ENCODE measurements at places on chromosomes 6 and 20. TPM values are rescaled to one million over a fixed set of nuclear protein-coding genes. Genes with fewer than 3 reads are reported as not detected.

- no peak for DNase-seq
These were observed 618.5 kb downstream of the COL12A1 start for GRCh38 chr6:74587386-74587785.

DNA sequence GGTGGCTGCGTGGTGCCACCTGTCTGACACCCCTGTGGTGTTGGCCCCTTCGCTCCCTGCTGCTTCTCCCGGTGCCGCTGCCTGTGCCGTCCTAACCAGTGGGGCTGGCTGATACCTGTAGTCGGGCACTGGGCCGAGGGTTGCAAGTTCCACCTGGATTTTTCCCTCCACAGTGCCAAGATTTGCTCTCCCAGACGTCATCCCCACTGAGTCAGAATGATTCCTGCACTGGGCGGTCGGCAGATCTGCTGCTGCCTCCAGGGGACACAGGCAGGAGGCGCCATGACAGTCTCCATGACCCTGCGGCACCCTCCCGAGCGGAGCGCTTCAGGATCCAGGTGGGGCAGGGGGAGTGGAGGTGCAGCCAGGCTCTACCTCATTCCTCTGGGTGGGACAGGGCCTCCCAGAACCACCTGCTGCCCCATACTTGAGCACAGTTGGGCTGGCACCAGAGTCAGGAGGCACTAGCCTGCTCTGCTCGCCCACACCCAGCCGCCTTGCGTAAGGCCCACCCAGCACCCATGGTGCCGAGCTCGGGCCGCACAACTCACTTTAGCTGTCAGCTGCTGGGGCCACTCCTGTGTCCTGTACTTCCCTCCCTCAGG is 60.2 kb downstream of the TCP11 start:
- no peak for DNase-seq

GRCh38 chr6:128525406-128525805 is 5.0 kb upstream of the PTPRK start:
- DNase-seq = no peak

DNA sequence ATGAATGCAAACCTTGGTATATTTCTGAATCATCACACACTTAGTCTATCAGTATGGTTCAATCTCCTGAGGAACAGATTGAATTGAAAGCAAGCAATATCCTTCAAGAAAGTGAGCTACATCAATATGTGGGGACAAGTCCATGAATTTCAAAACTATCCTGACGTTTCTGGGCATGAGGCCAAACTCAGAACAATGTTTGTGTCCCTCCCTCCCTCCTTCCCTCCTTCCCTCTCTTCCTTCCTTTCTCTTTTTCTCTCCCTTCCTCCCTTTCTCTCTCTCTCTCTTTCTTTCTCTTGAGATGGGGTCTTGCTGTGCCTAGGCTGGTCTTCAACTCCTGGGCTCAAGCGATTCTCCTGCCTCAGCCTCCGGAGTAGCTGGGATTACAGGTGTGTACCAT is 27.9 kb upstream of the SYNCRIP start:
- no peak for DNase-seq

DNA sequence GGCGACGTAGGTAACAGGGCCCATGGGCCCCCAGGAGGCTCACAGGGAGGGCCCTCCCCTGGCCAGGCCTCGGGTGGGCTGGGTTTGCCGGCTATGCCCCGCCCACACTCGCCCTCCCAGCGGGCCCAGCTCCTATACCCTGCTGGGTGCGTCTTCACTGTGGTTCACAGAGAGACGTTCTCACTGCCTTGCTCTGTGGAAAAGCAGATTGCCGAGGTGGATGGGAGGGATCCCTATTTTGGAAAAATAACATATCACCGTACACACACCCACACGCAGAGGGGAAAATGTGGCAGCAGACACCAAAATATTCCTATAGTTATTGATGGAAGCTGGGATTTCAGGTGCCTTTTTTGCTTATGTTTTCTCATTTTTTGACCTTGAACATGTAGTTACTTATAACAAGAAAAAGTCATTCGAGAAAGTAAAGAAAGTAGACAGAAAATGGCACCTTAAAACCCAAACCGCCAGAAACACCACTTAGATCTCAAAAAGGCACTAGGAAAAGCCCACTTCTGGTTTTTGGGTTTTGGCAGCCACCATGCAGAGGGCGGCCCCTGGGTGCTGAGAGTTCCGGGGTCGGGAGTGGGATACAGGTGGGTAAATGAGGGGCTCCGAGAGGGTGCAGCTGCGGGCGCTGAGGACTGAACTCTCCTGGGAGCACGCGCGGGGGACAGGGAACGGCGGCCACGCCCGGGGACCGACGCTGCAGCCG is 49.4 kb downstream of the TMEM242 start:
- peak; percentile 41 for DNase-seq

DNA sequence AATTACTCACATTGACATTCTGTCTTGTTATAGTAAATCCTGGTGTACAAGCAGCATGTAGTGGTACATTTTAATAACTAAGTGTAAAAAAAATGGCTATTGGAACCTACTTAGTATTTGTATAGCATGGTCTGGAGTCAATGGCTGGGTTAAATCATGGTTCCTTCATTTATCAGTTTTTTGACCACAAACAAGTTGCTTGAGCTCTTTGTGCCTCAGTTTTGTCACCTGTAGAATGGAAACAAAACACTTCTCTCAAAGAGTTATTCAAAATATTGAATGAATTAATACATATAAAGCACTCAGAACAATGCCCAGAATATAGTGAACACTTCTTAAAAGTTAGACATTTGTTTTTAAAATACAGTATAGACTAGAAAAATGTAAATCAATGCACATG is 93.2 kb upstream of the HS3ST5 start:
- no peak for DNase-seq

The GHRH gene
- total RNA-seq = not detected

The ARMH2 gene
- total RNA-seq = not detected

The HLA-DMB gene
- total RNA-seq = not detected

Data from HepG2 (cell line).